H9 (cell line): ENCODE measurements at places on chromosomes 1 and 21.

- DNase-seq: no peak
Measured at GRCh38 chr1:82162486-82163420, 362.0 kb downstream of the ADGRL2 start.

GRCh38 chr21:42666925-42667324 is 13.5 kb downstream of the PDE9A start:
- DNase-seq: no peak

DNA sequence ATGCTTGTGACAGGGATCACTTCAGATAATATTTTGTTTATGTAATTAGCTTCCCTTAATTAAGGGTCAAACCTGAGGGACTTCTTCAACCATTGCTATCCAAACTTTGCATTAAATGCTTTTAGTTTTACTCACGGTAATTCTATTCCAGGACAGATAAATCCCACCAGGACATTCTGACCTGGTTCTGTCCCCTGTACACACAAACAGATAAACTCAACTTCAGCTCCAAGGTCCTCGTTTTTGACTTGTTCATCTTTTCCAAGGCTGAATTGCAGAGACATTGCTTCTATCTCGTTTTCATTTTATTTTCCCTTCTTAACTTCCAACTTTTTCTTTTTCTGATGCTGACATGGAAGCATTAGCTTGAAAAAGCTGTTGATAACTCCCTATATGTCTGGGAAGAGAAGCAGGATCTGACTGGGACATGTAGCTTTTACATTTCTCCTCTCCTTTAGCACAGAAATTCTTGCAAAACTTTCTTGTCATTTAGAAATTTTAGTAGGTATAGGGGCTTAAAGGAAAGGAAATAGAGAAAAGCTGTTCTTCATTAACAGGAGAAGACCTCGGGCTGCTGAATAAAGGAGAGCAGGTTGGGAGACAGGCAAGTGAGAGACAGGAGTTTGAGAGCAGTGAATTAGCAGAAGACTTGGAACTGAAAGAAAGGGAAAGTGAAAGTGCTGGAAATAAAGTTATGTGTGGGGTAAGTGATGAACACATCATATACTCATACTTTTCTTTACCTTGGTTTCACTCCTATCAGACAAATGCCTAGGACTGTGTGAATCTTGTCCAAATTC is 231.7 kb upstream of the B3GALT2 start:
- DNase-seq: no peak

DNA sequence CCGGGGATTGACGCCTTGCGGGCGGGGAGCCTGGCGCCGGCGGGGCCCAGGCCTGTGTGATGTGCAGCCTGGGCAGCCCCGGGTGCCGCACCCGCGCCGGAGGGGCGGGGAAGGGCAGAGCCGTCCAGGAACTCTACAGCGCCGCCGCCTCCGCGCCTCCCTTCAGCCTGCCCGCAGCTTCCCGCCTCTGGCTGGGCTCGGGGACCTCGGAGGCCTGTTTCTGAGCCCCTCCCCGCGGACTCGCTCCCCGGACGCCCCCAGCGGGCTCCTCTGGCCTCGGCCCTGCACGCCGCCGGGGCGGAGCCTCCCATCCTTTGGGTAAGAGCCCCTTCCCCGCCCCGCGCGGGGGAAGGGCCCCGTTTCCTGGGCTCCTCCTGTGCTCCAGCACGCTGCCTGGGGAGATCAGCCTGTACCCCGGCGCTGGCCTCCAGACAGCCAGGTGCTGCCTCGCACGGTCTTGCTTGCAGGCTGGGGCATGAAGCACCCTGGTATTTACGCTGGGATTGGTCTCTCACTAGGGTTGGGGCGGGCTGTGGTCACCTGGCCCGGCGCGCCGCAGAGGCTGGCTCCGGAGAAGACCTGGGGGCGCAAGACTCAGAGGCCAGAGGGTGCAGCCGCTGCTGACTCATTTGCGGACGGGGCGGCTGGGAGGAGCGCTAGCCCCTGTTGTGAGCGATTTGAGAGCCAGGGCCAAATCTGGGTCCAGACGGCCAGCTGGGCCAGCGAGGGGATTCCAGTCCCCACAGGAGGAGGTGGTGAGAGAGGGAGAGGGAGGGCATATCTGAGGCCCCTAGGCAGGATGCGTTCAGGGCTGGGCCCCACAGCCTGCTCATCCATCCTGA is 5.7 kb upstream of the ACOT11 start:
- peak; percentile 88 for DNase-seq

- DNase-seq: peak; percentile 76
Measured at GRCh38 chr1:77313491-77313890, 31.7 kb downstream of the AK5 start.

GRCh38 chr1:61387829-61388228 is 305.5 kb downstream of the NFIA start:
- no peak for DNase-seq
